ENCODE measurements at places on chromosomes 16 and 17. TPM values are rescaled to one million over a fixed set of nuclear protein-coding genes. Genes with fewer than 3 reads are reported as not detected.

- no peaks in the 10 kb centered on the region for H3K36me3 ChIP-seq
- DNase-seq = no peak
- H3K4me1 ChIP-seq = peaks cover 3% of the 10 kb centered on the region
- H3K27me3 ChIP-seq = no peaks in the 10 kb centered on the region
These were observed 38.7 kb upstream of the NFAT5 start for GRCh38 chr16:69526831-69527655.

The FZD2 gene
- total RNA-seq = 0.26 TPM

The KRTAP4-3 gene
- total RNA-seq = not detected

GRCh38 chr16:6929868-6930267 lies 402.8 kb upstream of the RBFOX1 start:
- DNase-seq = no peak
- no peak overlapping the region for H3K27ac ChIP-seq
- H3K4me3 ChIP-seq = no peak overlapping the region
- H3K36me3 ChIP-seq = no peaks in the 10 kb centered on the region
- H3K27me3 ChIP-seq = no peaks in the 10 kb centered on the region

DNA sequence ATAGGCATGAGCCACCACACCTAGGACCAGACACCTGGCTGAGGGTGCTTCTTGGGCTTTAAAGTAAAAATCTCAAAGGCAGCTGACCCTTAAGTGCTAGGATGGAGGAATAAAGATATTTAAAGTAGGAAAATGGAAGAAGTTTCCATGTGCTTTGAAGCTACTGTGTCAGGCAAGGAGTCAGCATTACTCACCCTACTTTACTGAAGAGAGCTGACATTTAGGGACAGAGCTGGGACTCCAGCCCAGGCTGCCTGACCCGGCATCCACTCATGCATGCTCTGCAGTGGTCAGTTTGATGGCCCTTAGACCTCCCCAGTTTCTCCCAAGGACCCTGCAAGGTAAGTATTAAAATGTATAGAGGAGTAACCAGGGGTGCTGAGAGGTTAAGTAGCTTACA lies 124.7 kb upstream of the PLCG2 start:
- DNase-seq = no peak
- no peaks in the 10 kb centered on the region for H3K27me3 ChIP-seq
- H3K36me3 ChIP-seq = peaks cover 15% of the 10 kb centered on the region

DNA sequence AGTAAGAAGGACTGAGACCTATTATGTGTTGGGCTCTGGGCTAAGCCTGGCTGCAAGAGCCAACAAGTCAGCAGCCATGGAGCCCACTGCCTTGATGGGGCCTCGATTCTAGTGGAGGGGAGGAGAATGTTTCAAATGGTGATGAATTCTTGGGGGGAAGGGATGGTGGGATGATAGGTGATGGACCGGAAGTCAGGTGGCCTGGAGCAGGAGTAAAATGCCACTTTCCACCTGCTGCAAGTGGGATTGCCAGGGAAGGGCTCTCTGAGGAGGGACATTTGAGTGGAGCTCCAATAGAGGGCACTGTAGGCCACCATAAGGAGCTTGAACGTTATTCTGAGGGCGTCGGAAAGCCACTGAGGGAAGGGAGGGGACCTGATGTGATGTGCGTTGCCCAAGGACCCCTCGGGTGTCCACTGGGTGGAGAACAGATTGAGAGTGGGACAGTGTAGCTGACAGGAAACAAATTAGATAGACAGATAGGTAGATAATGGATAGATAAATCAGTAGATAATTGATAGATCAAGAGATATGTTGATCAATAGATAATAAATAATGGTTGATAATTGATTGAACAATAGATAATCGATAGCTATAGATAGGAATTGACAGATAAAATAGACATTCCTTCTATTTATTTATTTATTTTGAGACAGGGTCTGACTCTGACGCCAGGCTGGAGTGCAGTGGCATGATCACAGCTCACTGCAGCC lies 18.2 kb upstream of the NXPH3 start:
- no peak overlapping the region for H3K27ac ChIP-seq
- DNase-seq = no peak
- peaks cover 24% of the 10 kb centered on the region for H3K4me1 ChIP-seq
- H3K36me3 ChIP-seq = no peaks in the 10 kb centered on the region
- H3K27me3 ChIP-seq = peaks cover 54% of the 10 kb centered on the region
